ENCODE measurements at places on chromosomes 7 and 10.
A peak's percentile ranks its signal among the peaks of the same experiment; 100 is the strongest.

DNA sequence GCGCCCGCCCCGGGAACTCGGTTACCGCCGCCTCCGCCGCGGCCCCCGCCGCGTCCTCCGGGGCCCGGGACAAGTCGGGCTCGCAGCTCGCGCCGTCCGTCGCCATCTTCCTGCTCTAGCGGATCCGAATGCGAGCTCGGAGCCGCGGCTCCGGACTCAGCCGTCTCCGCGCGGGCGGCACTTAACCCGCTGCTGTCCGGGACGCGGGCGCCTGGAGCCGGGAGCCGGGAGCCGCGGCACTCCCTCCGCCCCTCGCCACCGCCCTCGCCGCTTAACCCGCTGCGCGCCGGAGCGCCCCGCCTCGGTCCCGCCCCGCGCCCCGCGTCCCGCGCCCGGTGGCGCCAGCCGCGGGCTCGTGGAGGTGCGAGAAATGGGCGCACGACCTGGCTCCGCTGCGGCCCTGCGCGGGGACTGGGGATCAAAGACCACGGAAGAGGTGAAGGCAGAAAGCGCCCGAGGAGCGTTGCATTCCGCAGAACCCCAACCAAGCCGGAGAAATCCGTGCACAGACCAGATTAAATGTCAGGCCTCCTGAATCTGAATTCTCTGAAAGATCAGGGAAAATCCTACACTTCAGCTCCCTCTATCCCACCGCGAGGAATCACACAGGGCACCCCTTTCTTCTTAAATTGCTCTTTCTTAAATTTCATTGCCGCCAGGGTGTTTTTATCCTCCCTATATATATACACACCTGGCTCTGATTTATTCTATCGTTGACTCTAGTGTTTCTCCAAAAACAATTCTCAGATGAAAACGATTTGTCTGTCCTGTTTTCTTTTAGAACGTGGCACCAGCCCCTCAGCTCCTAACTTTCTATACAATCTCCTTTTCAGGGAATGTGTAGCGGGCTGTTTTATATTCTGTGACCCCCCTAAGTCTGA is at the start of gene CTTNBP2:
Gene CTTNBP2 (minus strand): TSS at position 132 of the 881 bp plus-strand sequence. CDS start 26 bp downstream, at position 106.
- no peak for DNase-seq

- DNase-seq = no peak
These were observed 1078.1 kb downstream of the SORCS1 start for GRCh38 chr10:106086391-106086790.

DNA sequence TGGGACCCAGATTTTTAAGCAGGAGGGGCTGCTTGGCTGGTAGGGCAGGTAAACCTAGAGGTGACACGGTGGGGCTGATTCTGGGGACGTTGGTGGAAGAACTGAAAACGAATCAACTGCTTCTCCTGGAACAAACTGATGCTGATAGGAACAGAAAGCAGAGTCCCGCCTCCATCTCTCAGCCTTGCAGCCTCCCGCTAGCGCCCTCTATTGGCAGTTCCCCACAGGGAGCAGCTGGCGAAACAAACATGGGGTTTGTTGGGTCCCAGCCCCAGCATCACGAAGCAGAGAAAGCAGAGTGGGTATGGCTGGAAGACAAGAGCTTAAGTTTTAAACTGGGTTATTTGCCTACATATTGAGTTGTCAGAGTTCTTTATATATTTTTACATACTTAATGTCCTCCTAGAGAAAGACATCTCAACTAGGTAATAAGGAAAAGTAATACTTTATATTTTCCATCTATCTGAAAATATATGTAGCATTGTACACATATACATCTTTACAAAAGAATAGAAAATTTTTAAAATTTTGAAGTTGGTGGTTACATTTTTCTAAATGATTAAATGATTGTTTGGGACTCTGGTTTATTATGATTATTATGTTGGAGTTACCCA is 42.3 kb upstream of the FOXI2 start:
- DNase-seq = peak; percentile 87

- no peak for DNase-seq
These were observed 96.3 kb downstream of the DNAJB6 start for GRCh38 chr7:157432957-157433576.

GRCh38 chr10:110141185-110141584 is 66.2 kb upstream of the MXI1 start:
- no peak for DNase-seq

DNA sequence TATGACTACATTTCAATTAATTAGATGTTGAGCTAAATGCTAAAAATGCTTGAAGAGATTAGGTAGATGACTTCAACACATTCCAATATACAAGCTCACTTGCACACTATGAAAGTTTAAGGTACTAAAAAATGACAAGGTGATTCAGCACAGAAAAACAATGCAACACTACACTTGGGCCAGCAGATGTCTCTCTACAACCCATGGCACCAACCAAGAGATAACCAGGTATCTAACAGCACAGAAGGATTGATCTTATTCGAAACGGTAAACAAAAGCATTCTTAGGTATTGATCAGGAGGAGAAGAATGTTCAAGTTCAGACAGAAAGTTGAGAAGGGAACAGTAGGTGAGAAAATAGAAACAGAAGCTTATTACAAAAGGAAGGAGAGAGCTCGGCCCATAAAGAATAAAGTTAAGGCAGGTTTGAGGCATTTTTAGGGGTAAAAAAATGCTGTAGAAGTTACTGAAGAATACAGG is 248.2 kb upstream of the KLF14 start:
- DNase-seq = peak; percentile 18

DNA sequence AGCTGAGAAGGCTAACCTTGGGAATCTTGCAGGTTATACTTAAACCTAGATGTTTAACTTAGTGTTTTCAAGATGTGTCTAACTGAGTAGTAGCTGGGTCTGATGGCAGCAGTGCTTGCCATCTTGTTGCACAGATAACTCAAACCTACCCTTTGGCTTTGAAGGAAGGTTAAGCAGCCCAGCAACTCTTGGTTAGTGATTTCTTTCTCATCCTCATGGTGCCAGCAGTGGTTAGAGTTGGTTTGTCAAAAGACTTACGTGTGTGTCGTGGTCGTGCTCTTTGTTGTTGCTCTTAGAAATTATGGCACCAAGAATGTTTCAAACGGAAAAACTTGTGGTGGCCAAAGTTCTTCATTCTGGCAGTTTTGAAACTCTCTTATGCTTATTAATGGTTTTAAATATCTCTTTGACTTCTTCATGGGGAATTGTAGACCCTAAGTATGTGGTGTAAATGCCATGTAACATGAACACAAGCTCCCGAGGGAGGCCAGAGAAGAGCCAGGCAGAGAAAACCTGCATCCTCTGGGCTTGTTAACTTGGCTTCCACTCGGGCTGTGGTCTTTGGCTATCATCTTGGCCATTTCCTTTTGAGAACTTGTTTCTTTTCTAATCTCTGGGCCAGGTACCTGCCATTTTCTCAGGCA is 61.0 kb downstream of the KLHDC10 start:
- no peak for DNase-seq

Measured in iPS DF 6.9 (cell line).